ENCODE measurements at places on chromosomes 2 and 18. TPM values are rescaled to one million over a fixed set of nuclear protein-coding genes. Genes with fewer than 3 reads are reported as not detected.

The PIEZO2 gene
- 1.7 TPM for total RNA-seq

GRCh38 chr2:236688157-236688556, 118.5 kb downstream of the ACKR3 start:
- DNase-seq: no peak

DNA sequence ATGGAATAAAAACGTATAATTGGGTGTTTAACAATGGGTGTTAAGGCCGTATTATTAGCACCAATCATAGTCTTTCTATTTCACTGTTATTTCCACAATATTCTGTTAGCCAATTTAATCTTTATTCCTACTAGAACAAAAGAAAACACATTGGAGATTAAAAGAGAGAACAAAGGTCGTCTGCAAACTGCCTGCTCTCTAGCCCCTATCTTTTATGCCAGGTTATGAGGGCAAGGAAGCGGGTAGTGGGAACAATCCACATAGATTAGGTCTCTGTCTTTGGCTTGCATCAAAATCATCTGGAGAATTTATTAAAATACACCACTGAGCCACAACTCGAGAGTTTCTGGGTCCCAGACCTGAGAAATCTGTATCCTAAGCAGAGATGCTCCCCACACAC, 69.4 kb upstream of the DSC1 start:
- DNase-seq: no peak

The NT5DC4 gene
- not detected for total RNA-seq

GRCh38 chr2:241941691-241942301, 72.3 kb downstream of the RTP5 start:
- DNase-seq: no peak

GRCh38 chr2:200130762-200131166, 175.4 kb downstream of the MAIP1 start:
- DNase-seq: no peak

The APLF gene
- total RNA-seq: 11.6 TPM

GRCh38 chr2:172323256-172323655, 104.1 kb upstream of the ITGA6 start:
- no peak for DNase-seq

DNA sequence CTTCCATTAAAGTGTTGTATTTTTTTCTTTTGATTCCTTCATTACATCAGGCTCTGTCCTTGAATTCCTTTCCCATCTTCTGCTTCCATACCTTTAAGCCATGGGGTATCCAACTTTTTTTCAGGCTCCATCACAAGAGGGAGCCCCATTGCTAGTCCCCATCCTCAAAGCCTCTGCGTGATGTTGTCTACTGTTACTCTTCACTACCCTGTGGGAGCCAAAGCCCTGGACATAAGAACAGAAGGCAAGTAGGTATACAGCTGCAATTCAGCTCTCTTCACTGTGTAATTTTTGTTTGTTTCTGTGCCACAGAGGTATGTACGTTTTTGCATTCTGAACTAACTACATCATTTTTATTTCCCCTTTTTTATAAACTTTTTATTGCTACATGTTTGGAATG, 36.6 kb upstream of the CCNYL1 start:
- no peak for DNase-seq

The LRATD1 gene
- total RNA-seq: 177 TPM

The DNAJC5G gene
- not detected for total RNA-seq

The CHST9 gene
- total RNA-seq: 38.9 TPM

DNA sequence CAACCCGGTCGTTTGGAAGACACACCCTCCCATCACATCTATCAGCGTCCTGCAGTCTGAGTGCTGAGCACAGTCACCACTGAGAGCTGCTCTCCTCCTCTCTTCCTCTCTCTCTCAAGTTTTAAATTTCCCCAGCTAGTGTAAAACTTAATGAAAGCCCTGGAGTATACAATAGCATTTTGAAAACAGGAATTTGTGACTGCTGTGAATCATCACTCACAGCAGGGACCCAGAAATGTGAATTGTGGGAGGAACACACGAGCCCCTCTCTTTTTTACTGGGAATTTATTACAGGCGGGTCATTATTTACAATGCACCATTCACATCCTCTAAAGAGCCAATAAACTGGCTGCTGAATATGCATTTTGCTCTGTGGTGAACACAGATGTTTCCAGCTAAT, 185.0 kb upstream of the SMIM21 start:
- no peak for DNase-seq

The SOX11 gene
- total RNA-seq: 154 TPM

DNA sequence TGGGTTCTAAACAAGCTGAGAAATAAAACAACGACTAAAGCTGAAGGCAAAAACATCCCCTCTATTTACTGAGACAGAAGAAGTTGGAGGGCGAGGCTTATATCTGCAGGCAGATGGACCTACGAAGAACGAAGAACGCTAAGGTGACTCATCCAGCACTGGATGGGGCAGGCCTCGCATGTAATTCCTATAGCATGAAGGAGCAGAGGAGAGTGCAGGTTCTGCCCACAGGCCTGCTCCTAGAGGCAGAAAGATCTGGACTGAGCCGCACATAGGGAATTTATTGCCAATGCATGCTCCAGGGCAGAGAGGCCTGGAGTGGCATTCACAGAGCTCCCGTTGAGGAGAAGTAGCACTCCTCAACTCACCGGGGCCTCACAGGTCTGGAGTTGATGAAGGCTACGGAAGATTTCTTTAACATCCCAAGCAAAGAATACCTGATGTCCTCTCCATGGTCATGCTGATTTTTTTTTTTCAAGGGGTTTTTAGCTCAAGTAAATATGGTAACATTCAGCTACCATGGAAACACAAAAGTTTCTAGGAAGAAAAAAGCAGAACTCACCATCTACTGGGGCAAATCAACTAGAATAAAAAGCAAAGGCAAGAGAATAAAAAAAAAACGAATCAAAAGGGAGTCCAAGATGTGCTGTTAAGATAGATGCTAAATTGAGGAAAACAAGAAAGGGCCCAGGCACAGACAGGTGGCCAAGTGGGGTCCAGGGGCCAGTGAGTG, 10.4 kb upstream of the METTL21A start:
- DNase-seq: no peak

- DNase-seq: no peak
Observed at GRCh38 chr18:7170292-7170691, 52.7 kb upstream of the LAMA1 start.

- DNase-seq: no peak
Observed at GRCh38 chr2:131754929-131755720, 227.4 kb downstream of the CCDC74A start.

The NPPC gene
- not detected for total RNA-seq

GRCh38 chr2:12436935-12437561, 279.7 kb upstream of the TRIB2 start:
- DNase-seq: no peak

The CD207 gene
- not detected for total RNA-seq

The ICOS gene
- total RNA-seq: not detected

The MBOAT2 gene
- total RNA-seq: 58.9 TPM

DNA sequence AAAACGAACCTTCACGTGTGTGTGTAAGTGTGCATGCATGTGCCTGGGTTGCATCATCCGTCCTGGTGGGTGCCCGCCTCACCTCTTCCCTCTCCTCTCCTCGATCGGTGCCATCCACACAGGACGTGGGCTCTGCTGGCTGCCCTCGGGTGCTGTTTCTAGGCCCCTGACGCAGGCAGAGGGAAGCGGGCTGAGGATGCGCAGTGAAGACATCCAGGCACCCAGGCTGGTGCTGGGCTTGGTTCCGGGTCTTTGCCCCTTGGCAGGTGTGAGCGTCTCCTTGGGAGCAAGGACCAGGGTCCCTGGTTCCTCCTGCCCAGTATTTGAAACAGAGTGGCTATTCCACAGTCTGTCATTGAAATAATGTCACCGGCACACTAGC, 6.2 kb upstream of the ADCY3 start:
- no peak for DNase-seq
